Stromal cell of bone marrow (primary cell): ENCODE measurements at places on chromosomes 11 and 22.

GRCh38 chr22:47605441-47605840, 843.0 kb downstream of the TBC1D22A start:
- DNase-seq = no peak

- no peak for DNase-seq
Observed at GRCh38 chr11:6270584-6271246, 11.1 kb downstream of the CCKBR start.

GRCh38 chr11:122235615-122236014, 119.6 kb upstream of the BLID start:
- DNase-seq = no peak

DNA sequence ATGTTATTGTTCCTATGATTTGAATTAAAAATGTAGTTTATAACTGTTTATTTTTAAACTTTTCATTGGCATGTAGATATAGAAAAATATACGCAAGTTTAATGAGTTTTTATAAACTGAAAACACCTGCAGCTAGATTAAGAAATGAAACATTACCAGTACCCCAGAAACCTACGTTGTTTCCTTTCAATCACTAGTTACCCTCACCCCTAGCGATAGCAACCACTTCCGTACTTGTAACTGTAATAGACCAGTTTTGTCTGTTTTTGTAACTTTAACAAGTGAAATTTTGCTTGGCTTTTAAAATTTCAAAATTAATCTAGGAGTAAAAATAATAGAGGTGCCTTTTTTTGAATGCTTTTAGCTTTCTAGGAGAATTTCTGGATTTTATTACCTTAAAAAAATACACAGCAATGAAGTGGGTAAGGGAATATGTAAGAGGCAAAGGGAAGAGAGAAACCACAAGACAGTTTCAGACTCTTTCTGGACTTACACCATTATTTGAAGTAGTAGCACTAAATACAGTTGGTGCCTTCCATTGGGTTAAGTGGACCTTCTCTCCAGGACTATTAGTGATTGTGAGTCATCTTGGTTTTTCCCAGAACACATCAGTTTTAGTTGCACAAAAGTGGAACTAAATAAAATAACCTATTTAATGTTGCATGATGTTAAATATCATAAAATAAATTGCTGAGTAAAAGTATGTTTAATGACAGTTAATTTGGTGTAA, 18.7 kb upstream of the NAT10 start:
- DNase-seq = no peak

- no peak for DNase-seq
Observed at GRCh38 chr22:17612057-17612456, 16.5 kb downstream of the ATP6V1E1 start.

DNA sequence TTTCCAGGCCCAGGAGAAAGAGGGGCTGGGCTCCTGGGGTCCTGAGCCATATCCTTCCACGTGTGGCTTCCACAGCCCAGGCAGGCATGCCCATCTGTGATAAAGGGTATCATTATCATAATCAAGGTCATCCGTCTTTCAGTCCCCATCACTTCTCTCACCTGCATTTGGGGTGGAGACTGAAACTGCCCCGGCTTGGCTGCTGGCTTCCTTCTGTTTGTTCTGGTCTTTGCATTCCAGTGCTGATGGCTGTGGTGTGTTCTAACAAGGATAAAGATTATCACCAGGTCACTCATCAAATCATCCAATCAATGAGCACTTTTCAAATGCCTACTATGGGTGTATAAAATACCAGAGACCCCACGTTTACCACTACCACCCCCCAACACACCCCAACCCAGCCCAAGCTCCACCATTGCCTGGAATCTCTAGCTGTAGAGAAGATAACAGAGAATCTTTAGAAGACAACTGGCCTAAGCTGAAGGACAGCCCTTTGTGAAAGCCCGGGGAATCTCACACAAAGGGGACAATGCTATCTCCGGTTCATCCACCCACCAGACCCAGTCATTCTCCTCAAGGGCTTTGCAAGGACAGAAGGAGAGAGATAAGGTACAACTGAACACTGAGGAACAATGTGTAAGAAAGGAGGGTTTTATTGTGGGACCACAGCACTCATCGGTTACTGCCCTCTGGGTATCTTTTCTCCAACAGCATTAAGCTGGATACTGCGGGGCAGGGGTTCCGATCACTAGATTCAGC, 54.9 kb downstream of the AHNAK start:
- DNase-seq = no peak

GRCh38 chr22:35592418-35592967, 24.6 kb downstream of the MB start:
- no peak for DNase-seq

- DNase-seq = no peak
Observed at GRCh38 chr22:42198226-42198625, 67.6 kb upstream of the CYP2D6 start.

DNA sequence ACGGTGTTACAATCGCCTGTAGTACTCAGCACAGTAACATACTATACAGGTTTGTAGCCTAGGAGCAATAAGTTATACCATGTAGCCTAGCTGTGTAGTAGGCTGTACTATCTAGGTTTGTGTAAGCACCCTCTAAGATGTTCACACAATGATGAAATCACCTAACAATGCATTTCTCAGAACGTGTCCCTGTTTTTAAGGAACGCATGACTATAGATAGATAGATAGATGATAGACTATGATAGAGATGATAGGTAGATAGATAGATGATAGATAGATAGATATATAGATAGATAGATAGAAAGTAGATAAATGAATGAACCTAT, 203.9 kb downstream of the FAM76B start:
- DNase-seq = no peak

GRCh38 chr11:62555464-62556107, 9.0 kb upstream of the AHNAK start:
- no peak for DNase-seq

DNA sequence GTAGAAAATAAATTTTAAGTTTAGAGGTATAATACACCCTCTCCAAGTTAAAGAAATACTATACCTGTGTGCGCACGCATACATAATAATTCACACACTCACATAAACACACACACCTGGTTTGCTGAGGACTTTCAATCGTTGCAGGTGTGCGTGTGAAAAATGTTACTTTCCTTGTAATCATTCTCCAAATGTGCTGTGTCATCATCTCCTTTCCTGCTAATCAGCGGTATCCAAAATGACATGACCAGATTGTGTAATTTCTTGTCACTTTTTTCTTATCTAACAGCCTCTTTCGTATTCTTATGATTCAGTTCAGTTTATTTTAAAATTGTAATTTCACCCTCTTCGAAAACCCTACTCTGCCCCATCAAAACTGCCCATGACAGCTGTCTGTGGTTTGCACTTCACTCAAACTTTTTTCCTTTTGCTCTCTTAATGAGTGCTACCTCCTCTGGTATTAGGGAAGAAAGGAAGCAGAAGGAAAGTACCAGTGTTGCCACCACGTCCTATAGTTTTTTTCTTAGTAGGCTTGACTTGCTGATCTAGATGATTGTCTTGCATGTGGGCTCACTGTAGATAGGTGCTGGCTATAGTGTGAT, 651.2 kb downstream of the CNTN5 start:
- no peak for DNase-seq

- no peak for DNase-seq
Observed at GRCh38 chr11:116400081-116400480, 372.7 kb downstream of the BUD13 start.

DNA sequence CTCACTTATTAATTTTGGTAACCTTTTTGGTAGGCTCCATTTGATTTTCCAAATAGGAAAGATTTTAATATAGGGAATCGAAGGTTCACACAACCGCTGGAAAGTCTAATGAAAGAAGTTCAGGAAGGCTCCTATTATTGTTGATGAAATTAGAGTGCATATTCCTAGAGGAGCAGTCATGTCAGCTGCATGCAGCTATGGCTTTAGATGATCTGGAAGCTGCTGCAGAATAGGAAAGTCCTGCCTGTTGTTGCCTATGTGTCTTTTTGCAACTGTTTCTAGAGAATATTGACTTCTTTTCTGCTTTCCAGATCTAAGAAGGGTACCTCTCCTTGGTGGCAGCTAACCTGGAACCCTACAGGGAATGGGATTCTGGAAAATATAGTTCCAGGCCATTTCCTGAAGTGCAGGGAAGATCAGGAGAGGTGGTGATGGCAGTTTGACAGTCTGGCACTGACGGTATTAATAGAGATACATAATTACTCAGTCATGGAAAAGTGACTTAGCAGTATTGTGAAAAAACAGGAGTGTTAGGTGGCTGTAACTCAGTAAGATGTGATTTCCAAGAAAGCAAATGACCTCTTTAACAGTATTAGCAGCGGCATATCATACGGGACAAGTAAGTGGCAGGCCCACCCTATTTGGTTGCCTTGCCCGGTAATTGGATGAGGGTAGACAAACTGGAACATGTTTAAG, 54.0 kb downstream of the TNRC6B start:
- DNase-seq = no peak

DNA sequence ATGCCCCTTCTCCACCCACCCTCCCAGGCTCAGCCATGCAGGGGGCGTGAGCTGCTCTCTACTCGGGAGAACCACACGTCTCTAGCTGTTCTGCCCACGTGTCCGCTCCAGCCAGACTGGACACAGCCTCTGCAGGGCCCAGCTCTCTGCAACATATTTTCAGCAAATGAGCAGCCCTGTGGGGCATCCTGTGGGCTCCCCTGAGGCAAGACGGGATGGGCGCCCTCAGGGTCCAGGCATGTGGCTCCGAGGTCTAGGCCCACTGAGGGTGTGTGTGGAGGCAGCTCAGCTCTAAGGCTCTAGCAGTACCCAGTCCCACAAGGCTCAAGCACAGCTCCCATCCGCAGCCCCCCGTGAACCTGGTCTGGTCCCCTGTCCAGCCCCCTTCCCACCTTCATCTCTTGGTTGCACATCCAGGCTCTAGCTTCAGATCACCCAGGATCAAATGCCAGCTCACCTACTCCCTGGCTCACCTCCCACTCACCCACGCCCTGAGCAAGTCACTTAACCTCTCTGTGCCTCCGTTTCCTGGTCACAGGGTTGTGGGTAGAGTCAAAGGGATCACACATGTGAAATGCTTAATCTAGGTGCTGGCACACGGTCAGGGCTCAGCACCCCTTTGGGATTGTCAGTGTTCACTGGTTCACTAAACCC, 57.8 kb upstream of the TCF20 start:
- no peak for DNase-seq

DNA sequence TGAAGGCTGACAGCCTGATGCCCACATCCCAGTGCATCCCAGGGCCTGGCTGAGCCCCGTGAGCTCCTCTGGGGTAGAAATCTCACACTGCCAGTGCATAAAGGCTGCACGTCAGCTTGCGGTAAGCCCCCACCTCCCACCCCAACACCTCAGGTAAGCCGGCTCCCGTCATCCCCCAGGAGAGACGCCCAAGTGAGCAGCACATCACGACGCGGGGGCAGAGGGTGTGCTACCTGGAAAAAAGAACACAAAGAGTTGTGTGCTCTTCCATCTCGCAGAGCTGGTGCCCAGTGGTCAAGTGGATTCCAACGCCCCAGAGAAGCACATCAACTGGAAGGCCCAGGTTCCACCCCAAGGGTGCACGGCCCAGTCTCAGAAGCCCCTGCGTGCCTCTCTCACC, 50.0 kb downstream of the IGSF9B start:
- no peak for DNase-seq

- no peak for DNase-seq
Observed at GRCh38 chr11:92854162-92854561, 115.3 kb upstream of the MTNR1B start.
